ENCODE measurements at places on chromosomes 16 and 17.

DNA sequence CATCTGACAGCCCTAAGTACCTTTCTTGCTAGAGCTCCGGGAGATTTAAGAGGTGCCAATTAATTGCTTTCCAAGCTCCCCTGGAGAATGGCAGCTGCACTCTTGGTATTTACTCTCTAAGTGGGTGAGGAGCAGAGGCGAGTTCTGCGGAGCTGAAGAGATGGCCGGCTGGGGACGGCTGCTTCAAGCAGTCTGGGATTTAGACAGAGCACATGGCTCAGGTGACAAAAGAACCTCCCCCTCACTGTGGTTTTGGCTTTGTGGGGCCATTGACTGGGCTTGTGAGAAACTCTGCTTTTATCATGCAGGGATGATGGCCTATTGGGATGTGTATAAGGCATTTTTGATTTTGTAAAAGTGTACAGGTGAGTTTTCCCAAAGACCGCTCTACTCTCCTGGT is 239.3 kb upstream of the EEF2KMT start:
- no peak for DNase-seq

GRCh38 chr16:73050201-73051099 is 2.5 kb upstream of the ZFHX3 start:
- DNase-seq, result no peak

DNA sequence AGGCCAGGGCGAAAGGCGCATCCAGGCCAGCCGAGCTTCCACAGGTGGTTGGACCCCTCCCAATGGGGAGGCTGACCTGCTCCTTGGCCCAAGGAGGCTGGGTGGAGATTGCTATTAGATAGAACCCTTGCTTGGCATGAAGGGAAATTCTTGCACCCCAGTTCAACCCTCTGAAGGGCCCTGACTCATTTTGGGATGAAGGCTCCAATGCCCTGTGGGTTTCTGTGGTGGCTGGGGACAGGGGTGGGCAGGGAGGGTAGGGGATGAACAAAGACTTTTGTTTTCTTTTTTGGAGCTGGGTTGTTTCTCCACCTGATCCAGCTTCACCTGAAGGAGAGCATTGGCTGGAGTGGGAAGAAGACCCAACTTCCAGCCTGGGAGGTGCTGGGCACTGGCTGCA is 16.7 kb upstream of the TBX21 start:
- no peak for DNase-seq

DNA sequence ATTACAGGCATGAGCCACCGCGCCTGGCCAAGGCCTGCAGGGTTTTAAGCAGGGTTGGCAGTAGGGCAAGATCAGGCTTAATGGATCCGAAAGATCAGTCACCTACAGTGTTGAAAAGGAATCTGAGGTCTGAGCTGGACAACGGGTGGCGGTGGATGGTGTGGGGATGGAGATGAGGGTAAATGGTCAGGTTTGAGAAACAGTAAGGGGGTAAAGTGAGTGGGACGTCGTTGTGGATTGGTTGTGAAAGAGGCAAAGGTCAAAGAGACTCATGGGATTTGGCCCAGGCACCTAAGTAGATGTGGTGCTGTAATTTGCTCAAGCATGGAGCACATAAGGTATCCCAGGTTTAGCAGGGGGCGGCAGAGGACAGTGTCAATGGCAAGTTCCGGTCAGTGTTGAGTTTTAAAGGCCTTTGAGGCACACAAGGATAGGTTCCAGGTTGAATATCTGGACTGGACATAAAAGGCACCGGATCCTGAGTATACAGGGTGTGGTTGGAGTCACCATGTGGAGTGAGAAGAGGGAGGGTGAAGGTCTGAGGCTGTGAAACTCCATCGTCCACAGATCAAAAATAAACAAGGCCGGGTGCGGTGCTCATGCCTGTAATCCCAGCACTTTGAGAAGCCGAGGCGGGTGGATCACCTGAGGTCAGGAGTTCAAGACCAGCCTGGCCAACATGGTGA is 1.1 kb upstream of the SLC16A5 start:
- no peak for DNase-seq

DNA sequence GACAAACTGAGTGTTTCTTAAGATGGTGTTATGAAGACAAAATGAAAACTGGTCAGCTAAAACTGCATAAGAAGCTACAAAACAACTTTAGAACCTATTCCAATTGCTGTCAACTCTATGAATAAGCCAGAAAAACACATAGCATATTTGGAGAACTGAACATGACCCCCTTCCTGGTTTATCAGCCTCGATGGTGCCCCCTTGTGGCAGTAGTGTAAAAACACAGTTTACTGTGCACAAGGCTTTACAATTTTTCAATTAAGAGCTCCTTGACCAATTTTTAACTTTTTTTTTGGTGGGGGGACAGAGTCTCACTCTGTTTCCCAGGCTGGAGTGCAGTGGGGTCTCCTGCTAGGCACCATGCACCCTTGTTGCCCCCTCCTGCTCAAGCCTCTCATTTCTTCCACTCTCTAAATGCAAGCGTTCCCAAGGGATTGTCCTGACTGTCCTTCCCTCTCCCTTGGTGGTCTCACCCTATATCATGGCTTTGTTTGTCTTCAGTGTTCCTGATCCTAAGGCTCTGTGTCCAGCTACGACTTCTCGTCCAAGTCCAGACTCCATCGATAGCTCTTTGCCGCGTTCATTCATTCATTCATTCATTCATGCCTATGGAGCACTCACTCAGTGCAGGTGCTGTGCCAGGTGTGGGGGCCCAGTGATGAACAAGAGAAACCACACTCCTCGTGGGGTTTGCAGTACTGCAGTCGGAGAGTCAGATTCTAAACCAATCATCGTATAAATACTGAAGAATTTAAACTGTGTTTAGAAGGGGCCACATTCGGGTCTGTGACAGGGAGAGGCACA is 7.5 kb downstream of the EIF1 start:
- no peak for DNase-seq

- DNase-seq, result no peak
Measured at GRCh38 chr16:75774197-75774596, 47.9 kb upstream of the CPHXL start.

- no peak for DNase-seq
Measured at GRCh38 chr16:75288596-75289120, 37.2 kb upstream of the BCAR1 start.

DNA sequence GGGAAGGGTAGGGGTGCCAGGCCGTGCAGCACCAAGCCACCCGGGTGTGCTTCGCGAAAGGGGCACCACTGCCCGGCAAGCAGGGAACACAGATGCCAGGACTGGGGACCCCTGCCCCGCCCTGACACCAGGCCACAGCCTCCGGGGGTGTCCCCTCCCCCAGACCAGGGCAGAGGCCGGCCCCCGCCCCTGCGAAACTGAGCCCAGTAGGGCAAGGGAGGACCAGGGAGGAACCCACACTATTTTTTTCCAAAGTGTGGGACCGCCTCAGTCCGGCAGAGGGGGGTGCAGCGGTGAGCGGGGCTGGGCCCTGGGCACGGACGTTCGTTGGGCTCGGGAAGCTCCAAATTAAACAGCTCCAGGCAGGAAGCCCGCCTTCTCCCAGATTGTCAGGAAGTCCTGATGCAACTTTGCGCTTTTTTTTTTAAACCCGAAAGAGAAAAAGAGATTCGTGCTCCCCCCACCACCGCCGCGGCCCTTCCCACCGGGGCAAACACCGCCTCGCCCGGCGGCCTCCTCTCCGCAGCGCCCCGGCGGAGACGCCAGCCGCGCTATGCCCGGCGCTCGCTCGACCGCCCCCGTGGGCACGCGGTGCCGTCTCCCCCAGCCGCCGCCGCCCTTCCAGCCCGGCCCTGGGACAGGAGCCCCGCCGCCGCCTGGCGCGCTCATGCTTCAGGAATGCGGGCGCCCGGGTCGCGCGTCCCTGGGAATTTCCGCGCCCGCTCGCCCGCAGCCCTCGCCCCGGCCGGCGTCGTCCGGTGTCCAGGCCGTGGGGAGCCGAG is 755 bp downstream of the PIEZO1 start:
- DNase-seq, result no peak

- DNase-seq, result no peak
Measured at GRCh38 chr17:45855691-45856336, 11.1 kb downstream of the SPPL2C start.

GRCh38 chr17:14452856-14453255 is 152.0 kb downstream of the HS3ST3B1 start:
- no peak for DNase-seq

- no peak for DNase-seq
Measured at GRCh38 chr17:69406941-69407340, 7.6 kb upstream of the MAP2K6 start.

DNA sequence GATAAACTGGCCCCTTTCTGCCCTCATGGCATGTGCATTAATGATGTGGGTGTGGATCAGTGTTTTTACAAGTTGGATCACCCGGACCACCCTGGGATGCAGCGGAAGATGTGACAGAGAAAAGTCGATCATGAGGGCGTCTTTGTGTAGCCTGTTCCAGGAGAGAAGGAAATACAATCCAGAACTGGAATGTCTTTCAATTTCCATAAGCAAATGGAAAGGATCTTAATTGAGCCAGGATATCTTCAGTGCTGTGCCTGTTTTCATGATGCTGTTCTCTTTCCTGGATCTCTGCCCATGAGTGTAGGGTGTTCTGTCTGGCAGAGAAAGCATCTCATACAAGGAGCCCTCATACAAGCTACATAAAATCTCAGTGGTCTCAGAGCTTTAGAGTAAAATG is 481.4 kb downstream of the XYLT1 start:
- DNase-seq, result no peak

DNA sequence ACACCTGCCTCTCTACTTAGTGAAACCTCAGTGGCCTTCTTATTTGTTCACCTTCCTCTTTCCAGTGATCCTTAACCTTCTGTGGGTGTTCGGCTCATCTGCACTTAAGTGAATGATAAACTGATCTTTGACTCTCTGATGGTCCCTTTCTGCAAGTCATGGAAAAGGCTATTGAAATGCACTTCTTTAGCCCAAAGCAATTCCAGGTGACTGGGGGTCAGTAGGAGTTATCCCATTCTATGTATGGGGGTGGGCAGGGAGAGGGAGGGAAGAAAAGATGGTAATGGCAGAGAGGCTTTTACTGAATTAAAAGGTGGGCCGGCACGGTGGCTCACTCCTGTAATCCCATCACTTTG is 170.8 kb downstream of the RGS9 start:
- DNase-seq, result no peak

- no peak for DNase-seq
Measured at GRCh38 chr17:54749157-54749556, 151.5 kb upstream of the TOM1L1 start.

DNA sequence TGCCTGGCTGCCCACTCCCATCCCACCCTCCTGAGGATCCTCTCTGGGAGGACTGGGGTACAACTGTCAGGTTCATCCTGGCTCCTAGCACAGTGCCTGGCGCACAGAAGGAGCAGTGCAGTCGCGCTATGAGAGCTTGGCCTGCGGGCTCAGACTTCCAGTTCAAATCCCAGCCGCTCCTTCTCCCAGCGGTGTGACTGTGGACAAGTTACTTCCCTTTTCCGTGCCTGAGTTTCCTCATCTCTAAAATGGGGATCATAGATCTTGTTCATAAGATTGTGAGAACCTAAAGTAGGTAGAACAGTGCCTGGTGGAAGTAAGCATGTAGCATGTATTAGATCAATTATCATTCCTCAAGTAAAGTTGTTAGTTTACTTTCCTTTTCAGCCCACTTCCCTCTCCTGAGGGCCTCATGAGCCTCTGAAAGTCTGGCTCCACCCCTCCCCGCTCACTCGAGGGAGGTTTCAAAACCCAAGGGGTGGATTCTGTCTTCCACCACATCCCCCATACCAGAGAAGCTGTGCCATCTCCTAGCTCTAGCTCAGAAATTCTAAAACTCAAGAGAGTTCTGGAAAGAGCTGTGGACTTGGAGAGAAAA is 19.9 kb upstream of the COL1A1 start:
- no peak for DNase-seq

DNA sequence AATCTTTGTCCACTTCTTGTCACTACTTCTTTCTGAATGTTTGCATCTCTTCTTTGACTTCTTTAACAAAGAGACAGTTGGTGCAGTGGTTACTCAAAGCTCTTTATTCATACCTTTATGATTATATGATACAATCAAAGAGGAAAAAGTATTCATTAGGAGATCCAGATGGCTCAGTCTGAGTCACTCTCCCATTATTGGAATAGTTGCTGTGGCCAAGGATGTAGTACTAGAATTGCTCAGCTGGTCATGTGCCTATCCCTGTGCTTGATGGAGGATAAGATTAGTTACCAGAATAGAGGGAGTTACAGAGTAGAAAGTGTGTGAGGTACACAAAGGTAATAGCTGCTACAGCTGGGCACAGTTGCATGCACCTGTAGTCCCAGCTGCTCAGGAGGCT is 18.3 kb downstream of the BCAS3 start:
- DNase-seq, result no peak

GRCh38 chr17:40372031-40372430 is 7.5 kb upstream of the GJD3 start:
- no peak for DNase-seq

Data from omental fat pad (tissue), 4 donors.